Activated gamma-delta T cell treated with anti-CD3 and anti-CD28 coated beads, Interleukin-2, amount 50 U/mL, for 16 hours (primary cell): ENCODE measurements at places on chromosomes 2 and 18.

GRCh38 chr2:220583725-220584124 is 956.3 kb downstream of the SLC4A3 start:
- DNase-seq: no peak

DNA sequence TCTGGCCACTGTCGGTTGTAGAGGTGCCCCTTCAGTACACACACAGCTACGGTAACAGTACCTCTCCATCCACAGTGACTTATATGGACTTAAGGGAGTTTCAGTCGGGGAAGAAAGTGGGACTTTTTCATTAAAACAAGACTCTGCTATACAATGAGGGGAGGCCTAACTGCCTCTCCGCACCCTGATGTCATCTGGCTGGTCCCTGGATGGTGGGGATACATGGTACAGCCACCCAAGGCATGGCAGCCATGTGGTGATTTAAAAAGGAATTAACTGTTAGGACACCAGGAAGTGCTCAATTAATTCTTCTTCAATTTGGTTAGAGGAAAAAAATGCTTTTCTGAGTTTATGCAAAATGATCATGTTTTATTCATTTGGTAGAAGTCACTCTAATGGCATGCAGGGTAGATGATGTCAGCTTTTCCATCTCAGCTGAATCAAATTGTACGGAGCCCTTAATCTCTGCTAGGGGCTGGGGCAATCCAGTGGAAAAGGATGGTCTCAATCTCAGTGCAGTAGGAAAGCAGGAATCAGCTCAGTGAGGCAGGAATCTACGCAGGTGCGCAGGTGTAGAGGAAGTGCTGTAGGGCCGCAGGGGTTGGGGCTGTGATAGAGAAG is 243.9 kb downstream of the PRKCE start:
- no peak for DNase-seq

- no peak for DNase-seq
Observed at GRCh38 chr2:174959787-174960186, 45.4 kb downstream of the CHN1 start.

DNA sequence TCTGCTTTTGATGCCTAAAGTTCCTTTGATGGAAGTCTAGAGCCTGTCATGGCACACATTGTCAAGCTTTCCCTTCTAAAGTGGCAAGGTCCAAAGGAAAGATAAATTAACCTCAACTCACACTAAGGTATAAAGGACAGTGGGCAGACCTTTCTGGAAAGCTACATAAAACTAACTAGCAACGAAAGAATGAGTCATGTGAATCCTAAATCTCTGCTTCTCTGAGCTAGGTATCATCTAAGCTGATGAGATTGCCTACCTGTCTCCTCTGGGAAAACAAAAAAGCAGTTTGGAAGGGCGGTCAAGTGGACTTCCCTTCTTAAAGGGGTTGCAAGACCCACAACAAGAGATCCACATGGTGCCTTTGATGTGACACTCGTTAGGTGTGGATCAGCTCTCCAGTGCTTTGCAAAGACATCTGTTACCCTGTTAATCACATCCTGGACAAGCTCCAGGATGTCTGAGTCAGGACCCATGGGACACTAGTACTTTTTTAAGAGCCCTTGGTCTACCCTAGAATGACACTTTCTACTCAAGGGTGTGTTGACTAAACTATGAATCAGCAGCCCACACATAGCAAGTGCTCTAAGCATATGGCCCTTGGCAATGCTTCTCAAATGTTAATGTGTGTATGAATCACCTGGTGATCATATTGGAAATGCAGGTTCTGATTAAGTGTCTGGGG is 173.5 kb downstream of the ALK start:
- DNase-seq: no peak

DNA sequence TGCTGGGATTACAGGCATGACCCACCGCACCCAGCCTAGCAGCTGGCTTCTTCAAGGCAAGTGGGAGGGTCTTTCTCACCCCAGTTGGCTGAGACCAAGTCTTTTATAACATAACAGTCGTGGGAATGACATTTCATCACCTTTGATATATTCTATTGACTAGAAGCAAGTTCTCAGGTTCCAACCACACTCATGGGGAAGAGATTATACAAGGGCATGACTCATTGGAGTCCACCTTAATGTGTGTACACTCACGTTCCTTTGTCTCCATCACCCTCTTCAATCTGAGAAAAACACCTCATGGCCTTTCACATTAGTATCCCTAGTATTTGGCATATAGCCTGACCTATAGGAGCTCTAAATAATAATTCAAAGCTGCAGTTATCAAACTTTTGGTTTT is 2.8 kb upstream of the BBS5 start:
- no peak for DNase-seq

DNA sequence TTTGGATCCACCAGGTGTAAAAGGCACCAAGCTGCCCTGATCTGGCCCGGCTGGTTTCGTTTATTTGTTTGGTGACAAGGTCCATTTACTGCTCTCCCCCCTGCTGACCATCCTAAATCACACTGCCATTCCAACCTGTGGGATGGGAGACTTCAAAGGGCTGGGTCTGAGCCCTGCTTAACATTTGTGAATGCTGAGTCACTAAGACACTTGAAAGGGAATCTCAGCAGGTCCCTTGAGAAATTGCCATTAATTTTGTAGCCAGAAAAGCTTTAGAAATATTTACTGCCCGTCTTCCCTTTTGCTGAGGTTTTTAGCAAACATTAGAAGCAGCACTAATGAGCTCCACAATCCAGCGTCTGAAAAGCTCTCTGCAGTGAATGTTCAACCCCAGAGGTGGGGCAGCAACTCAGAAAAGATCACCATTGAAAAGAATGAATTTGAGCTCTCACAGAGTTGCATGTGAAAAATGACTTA is 133.8 kb downstream of the ARL4C start:
- no peak for DNase-seq
